ENCODE measurements at places on chromosomes 13 and 19.

DNA sequence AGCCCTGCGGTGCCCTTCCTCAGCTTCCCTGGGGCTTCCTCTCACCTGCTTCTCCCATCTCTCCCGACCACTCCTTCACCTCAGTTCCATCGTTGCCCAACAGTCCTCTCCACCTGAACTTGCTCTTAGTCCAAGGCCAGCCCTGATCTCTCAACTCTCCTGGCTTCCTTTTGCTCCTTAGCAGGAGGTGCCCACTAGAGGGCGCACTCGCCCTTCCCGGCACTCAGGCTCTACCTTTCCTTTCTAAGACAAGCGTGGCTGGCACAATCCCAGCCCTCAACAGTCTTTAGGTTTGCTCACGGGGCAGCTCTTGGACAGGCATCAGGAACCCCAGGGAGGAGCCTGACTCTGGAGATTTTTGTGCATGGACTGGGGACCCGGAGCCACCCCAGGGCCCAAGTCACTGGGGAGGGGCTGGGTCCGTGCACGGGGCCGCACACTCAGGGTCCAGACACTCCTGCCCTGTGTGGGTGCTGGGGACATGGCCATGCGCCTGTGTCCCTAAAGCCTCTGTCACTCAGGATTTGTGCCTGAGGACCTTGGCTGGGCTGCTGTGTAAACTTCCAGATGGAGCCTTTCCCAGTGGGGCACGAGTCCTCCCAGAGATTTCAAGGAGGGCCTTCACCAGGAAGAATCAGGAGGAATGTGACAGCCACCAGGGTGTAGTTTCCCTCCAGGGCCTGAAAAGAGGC, 12.1 kb upstream of the CEACAM8 start:
- DNase-seq = peak; percentile 48

DNA sequence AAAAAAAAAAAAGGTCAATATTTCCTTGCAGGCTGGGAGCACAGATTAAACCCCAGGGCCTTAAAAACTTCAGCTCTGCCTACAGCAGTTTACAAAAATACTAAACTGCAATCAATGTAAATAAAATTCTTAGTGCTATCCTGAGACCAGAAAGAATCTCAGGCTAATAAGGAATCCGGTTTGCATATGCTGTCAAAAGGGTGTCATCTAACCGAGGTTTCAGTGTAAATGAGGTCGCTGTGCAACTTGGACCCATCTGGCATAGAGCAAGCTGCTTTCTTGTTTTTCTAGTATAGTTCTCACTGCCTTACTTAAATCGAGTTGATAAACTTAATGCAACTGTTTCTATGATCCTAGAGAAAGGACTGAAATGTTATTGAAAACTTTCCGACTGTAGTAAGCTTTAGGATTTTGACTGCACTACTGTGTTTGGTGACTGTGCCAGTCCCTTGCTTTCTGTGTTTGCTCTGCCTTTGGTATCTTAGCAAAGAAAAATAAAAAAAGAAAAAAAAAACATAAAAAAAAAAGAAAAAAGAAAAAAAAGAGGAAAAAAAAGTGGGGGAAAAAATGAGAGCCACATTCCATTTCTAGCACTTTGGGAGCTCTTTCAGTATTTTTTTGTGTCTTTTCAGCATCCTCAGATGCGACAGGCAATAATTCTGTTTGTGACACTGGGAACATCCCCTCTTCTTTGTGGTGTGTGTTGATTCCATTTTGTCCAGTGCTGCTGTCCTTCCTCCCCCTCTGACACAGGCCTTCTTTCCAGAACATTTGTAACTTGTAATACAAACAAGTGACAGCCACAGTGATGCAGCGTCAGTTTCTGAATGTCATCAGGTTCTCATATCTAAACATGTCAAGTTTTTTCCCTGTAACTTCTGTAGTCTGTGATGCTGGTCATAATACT, 340.5 kb downstream of the ZNF536 start:
- DNase-seq = no peak

GRCh38 chr13:20808874-20809273, 35.1 kb upstream of the EEF1AKMT1 start:
- no peak for DNase-seq

DNA sequence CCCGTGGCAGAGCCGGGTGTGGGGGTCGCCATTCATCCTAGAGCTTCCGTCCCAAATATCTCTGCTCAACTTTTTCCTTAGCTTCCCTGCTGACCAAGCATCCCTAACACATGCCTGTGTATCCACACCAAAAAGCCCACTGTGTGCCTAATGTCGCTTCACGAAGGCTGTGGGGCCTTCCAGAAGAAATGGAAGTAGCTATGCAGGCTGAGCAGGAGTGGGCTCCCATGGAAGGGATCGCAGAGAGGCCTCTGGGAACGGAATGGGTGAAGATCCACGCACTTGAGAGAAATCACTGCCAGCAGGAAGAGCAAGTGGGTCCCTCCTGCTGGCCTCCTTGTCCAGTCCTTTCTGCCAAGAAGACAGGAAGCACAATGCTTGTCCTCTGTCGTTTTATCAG, 136.0 kb downstream of the SOX1 start:
- no peak for DNase-seq

- DNase-seq = no peak
Observed at GRCh38 chr19:38801359-38802095, 11.2 kb downstream of the LGALS4 start.

GRCh38 chr19:33242911-33243310, 17.3 kb upstream of the SLC7A10 start:
- DNase-seq = no peak

DNA sequence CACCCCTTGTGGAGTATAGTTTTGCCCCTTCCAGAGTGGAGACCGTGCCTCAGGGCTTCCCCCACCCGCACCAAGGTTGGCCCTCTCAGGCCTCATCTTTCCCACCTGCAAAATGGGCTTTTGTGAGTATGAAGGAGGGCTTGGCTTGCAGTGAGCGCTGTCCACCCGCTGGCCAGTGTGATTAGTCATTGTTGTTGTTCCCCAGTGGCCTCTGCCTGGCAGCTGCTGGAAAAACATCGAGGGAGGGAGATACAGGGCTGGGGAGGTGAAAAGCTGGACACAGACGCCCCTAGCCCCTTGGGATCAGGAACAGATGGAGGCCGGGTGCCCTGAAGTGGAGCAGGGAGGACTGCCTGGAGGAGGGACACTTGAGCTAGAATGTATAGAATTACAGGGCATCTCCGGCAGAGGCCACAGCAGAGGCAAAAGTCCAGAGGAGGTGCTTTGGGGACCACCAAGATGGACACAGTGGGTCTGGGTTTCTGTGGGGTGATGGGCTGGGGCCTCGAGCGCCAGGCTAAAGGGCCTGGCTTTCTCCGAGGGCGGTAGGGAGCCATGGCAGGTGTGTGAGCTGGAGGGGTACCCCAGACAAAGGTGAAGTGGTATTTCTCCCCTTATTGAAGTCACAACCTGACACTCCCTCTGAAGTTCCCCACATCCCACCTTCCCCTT, 3.9 kb upstream of the IL12RB1 start:
- DNase-seq = peak; percentile 60

DNA sequence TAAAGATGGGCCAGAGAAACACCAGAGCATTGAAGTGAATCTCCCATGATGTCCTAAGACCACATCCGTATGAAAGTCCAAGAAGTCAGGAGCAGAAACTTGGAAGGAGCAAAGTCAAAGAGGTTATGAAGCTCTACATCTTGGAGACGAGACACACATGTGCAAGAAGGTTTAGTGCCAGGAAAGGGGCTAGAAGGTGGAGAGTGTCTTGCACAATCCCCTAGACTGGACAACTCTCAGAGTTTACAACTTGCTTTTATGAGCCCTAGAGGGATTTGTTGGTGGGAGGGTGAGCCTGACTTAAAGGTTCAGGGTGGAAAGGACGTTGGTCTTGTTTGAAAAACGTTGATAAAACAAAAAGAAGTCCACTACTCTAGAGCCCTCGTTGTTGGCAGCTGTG, 150.6 kb downstream of the GPC6 start:
- DNase-seq = no peak

DNA sequence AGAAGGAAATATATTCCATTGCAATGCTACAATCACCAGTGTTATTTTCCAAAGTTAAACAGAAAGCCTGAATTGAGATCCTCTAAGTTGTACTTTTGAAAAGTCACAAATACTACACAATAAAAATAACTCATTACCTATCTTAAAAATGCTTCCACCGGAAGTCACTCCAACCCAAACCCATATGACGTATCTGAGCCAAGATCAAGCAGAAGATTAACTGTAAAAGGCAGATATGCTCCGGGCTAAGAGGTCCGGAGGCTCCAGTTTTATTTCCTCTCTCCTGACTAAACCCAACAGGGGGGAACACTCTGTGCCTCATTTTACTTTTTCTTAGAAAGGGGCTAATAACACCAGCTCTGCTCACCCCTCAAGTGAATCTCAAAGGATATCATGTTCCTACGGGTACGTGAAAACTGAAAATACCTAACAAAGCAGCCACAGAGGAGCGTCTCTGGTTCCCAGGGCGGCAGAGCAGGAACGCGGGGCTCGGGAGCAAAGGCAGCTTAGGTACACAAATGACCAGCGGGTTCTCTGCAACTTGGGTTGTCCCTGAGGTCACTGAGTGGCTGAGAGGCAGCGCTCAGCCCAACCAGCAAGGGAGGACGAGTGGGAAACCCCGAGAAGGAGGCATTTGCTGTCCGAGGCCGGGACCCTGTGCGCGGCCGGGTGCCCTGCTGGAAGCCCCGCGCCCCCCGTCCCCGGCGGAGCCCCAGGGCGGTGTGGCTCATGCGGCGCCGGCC, 750 bp downstream of the RAB20 start:
- DNase-seq = no peak

- DNase-seq = no peak
Observed at GRCh38 chr19:7643031-7643415, 6.1 kb downstream of the STXBP2 start.

DNA sequence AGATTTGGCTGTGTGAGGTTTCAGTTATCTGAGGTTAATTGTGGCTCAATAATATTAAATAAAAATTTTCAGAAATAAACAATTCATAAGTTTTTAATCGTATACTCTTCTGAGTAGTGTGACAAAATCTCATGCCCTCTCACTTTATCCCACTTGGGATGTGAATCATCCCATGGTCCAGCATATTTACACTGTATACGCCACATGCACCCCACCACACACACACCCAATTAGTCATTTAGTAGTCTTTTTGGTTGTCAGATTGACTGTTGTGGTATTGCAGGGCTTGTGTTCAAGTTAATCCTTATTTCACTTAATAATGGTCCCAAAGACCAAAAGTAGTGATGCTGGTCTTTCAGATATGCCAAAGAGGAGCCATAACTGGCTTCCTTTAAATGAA, 66.4 kb upstream of the PCDH9 start:
- DNase-seq = no peak

DNA sequence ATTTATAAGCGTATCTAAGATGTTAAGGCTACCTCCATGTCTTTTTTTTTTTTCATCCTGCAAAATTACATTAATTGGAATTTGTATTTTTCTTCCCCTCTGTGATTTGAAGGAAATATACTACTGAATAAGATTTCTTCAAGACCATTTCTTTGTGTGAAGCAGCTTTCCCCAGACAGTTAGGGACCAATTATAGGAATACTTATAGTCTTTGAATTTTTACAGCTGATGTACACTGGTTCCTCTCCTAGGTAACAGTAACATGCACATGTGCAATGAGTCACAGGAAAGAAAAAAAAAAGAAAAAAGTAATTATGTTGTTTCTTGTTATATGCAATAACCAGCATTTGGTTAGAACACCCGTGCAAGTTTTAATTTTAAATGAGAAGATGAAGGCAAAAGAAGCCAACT, 82.0 kb downstream of the PCDH9 start:
- DNase-seq = no peak

GRCh38 chr13:98564204-98564603, 12.7 kb downstream of the STK24 start:
- DNase-seq = no peak

- no peak for DNase-seq
Observed at GRCh38 chr13:98519976-98520375, 56.9 kb downstream of the STK24 start.

GRCh38 chr13:20124303-20124702, 36.5 kb downstream of the GJA3 start:
- no peak for DNase-seq
